ENCODE measurements at places on chromosomes 2 and 18.
A peak's percentile ranks its signal among the peaks of the same experiment; 100 is the strongest.

DNA sequence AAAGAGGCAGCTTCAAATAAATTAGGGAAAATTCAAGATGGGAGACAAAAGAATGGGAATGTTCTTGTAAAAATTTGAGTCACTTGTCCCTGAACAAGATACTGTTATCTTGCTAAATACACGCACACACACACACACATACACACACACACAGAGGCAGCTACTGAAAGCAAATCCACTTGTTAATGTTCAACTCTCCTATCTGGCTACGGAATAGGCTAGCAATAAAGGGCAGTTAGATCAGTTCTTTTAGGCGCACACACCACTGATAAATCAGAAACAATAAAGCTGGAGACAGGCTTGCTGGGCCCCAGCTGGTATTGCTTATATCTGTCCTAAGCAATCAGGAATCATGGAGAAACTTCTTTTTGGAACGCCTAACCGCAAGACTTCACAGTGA is 461.6 kb downstream of the BCL11A start:
- no peak for DNase-seq

DNA sequence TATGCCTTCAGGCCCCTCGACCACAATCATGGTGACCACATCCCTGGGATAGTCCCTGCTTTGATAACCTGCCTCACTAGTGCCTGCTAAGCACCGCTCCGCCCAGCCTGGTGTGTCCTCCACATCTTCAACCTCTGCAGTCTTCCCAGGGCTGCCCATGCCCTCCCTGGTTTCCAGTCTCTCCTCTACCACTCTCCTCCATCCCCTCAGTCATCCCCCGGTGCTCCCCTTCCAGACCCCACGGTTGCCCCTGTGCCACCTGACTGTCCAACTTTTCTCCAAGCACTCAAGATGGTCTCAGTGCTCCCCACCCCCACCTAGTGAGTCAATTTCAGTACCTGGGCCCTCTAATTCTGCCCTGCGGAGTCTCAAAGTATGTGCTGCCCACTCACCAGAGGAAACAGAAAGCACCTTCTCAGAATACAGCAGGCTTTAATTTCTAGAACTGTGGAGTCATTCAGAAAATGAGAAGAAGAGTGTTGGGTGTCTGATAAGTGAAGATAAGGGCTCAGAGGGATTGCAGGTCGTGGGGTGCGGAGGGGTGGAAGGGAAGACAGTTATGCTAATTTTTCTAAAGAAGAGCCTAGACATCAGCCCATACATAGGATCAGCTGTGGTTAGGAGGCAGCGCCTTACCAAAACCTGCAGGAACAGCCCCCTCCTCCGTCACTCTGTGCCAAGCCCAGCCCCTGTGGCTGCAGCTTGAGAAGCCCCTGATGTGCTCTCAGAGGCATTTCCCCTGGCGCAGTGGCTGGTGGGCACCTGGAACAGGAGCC is 53.6 kb upstream of the CAB39 start:
- no peak for DNase-seq

DNA sequence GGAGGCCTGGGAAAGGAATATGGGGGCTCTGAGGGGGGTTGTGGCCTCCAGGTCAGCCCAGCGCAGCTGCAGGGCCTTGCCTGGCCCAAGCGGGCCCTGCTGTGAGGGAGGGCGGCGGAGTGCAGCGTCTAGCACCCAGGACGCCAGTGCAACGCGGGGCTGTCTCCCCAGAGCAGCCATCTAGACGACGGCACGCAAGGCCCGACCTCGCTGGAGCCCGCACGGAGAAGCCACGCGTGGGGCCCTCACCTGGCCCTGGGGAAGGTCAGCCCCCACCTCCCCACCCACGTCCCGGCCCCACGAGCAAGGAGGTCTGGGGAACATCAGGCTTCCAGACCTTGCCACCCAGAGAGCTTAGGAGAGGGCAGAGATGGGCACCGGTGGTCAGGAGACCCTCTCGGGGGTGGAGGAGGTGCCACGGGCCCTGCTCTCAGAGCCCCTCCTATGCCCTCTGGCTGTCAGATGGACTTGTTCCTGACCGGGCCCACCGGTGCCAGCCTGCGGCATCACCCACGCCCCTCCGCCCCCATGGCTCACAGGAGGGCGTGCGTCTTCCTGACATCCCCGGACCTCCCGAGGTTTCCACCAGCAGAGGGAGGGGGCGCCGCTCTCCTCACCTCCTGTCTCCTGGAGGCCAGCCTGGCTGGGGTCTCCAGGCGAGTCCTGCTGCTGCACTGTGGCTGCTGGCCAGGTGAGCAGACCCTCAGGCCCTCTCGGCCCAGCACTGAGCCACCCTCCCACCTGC is 17.0 kb downstream of the GPR35 start:
- no peak for DNase-seq

DNA sequence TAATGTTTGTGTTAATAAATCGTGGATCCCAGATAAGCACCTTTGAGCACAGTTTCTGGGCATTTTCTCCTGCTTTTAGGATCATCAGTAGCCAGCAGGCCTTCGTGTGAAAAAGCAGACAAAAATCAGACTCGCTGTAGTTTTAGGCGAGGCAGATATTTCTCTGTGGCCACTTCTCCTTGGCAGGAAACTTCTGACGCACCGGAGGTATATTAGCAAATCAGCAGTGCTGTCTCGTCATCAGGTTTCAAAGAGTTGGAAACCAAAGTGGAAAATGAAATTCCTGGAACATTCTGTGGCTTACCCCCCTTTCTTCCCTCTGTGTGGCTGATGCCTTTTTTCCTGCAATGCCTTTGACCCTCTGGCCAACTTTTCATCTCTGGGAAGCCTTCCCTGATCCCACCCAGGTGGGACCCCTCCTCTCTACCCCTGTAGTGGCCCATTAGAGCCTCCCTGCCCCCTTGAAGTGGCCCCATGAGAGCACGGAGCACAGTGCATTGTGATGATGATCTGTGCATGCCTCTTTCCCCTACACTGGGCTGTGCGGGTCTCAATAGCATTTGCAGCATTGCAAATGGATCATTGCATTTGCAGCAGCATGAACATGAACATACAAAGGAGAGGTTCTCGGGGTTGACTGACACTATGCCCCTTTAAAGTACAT is 93.3 kb downstream of the RNF144A start:
- DNase-seq = no peak

DNA sequence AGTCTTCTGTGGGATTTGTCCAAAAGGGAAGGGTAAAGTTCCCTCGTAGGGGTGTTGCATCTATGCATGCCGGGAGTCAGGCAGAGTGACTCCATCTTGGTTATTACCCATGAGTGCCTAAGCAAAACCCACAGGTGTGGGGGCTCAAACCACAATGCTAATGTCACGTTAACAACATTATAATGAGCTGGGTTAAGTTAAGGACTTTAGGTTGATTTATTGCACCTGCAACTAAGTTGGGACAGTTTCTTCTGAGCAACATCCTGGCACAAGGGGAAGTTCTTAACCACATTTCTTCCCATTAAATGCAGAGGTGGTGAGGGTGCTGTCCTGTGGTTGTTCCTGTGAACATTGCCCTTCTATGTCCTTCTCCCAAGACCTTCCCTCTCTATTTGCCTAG is 1596.8 kb upstream of the SLC39A10 start:
- no peak for DNase-seq

DNA sequence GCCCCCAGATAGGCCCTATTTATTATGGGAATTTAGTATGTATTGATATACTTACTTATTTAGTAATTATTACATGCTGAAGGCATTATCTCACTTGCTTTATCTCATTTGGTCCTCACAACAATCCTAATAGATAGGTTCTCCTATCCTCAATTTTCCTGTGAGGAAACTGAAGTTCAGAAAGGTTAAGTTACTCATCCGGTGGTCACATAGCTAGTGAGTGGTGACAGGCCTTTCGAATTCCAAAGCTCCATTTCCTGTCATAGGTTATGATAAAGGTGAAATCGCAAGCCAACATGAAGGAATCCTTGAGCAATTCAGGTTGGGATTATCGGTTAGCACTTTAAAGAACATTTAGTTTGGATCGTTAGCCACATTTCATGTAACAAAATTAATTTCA is 33.3 kb downstream of the NAB1 start:
- no peak for DNase-seq

DNA sequence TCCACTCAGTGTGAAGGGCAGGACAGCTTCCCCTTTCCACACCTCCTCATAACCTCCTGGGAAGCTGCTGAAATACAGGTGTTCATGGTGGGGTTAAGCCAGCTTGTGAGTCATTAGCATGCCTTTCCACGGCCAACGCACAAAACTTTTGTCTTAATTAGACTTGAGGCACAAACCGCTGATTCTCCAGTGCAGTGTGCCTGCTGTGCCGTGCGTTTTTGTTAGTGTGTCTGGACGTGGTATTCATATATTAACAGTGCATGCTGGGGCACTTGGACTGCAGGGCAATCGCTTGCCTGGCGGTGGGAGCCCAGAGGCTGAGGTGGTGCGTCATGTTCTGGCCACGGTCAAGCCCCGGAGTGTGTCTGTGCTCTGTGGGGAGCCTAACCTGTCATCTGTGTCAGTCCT is 156.2 kb downstream of the SH3RF3 start:
- no peak for DNase-seq

DNA sequence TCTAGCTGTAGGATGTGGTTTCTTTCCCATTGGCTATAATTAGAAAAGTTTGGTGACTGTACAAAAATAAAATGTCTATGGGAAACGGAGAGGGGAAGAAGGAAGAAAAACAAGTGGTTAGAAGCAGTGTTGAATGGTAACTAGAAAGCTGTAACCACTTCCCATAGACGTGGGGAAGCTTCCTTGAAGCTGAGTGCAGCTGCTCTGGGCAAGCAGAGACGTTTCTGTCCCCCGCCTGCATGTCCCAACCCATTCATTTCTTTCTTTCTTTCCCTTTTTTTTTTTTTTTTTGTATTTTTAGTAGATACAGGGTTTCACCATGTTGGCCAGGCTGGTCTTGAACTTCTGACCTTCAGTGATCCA is 367.8 kb upstream of the HS6ST1 start:
- no peak for DNase-seq

GRCh38 chr2:153478289-153479261 is at the start of gene RPRM:
Gene RPRM, minus strand, starts transcription at chr2:153478762. Its CDS starts 197 bp downstream, at chr2:153478565.
- no peak for DNase-seq

GRCh38 chr2:211237586-211238275 is 681.3 kb downstream of the CPS1 start:
- no peak for DNase-seq

- DNase-seq = no peak
These were observed 1200.9 kb downstream of the DSC3 start for GRCh38 chr18:29841631-29842030.

DNA sequence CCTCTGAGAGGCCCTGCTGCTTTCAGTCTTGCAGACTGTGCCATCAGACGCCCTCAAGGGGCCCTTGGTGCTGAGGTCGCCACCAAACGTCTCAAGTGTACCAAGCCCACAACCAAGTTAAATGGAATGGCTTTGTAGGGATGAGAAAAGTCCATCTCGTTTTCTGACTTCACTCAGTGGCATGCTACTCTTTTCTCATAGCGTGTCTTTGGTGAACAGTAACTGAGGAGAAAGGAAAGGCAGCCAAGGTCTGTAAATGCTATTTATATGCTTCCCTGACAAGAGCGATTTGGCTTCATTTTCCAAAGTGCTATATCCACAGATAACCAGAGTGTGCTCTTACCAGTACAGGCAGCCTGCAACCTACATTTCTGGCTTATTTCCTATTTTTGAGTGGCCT is 123.0 kb downstream of the MTX2 start:
- DNase-seq = peak; percentile 58

- DNase-seq = no peak
These were observed 8.6 kb downstream of the RUFY4 start for GRCh38 chr2:218077464-218078216.

GRCh38 chr2:135175177-135175576 is 123.1 kb downstream of the RAB3GAP1 start:
- DNase-seq = peak; percentile 77

GRCh38 chr2:157460384-157460837 is 16.5 kb upstream of the CYTIP start:
- no peak for DNase-seq

- DNase-seq = no peak
These were observed 45.2 kb upstream of the SPRED2 start for GRCh38 chr2:65477590-65477989.

- no peak for DNase-seq
These were observed 20.3 kb downstream of the RASGRP3 start for GRCh38 chr2:33496726-33497125.

DNA sequence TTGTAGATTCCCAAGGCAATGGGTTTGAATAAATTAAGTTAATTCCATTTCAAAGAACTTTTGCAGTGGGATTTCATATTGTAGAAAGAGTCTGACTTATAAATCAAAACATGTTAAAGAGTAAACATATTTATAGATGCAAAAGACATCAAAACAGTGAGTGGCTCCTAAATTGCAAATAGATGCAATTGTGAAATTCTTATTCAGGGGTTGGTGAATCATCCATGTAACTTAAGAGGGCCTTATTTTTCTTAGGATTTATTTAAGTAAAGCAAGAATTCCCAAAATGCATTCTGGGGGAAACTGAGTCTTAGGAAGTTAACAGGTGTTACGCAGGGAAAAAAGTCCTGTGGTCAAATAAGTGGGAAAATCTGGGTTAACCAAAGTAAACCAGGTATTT is 11.3 kb downstream of the TANC1 start:
- DNase-seq = no peak

GRCh38 chr18:49352321-49352720 is 108.1 kb downstream of the DYM start:
- DNase-seq = no peak

DNA sequence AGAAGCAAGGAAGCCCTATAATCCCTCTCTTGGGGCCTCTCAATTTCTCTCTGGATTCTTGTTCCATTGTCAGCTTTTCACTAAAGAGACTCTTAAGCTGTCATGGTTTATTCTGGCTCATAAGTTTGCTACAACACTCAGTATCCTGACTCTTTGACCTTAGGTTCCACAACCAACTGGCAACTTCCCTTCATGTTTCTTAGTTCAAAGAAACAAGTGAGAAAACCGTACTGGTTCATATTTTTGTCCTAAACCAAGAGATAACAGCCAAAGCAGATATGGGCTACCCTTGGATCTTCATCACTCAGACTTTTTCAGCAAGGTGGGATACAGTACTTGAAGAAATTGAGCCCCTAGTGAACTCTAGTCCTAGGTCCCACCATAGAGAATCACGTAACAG is 109.9 kb upstream of the CRIM1 start:
- DNase-seq = no peak

- DNase-seq = no peak
These were observed 22.9 kb downstream of the SH3BP4 start for GRCh38 chr2:234974501-234975385.

GRCh38 chr2:232260075-232260474 is 118.5 kb upstream of the ALPP start:
- peak; percentile 78 for DNase-seq

GRCh38 chr2:112805542-112805941 is 21.2 kb upstream of the IL1A start:
- no peak for DNase-seq

Data from DMS79 (cell line).